ENCODE measurements at places on chromosomes 1 and 21.

GRCh38 chr1:204466416-204467405 lies 27.9 kb downstream of the PIK3C2B start:
- DNase-seq: no peak

DNA sequence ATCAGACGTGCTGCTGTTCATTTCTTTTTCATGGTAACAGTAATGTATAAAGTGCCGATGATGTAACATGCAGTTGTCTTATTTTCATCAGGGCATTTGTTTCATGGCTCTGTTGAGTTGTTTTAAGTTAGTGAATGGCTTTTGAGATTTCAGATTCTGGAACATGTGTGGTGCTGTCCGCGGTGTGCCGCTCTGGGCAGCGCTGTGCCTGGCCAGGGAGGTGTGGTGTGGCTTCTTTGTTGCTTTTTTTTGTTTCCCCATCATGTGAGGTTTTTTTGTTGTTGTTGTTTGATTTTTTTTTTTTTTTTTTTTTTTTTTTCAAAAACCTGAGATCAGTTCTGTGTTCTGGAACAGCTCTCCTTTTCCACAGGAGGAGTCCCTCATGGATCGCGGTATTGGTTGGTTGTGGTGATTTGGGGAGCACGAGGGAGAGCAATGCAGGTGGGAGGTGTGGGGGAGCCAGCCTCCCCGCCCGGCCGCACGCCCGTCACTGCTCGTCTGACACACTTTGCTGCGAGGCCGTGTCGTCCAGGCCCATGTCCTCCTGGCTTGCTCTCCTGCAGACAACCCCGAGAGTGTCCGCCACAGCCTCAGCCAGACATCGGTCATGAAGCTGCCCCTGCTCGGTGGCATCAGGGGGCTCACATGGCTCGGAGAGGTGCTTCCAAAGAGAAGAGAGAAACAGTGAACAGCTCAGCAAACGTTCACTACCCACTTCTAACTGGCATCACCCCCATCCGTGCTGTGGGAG lies 33.6 kb downstream of the NTPCR start:
- DNase-seq: no peak

- DNase-seq: no peak
These were observed 41.9 kb downstream of the CEP170 start for GRCh38 chr1:243213045-243213787.

DNA sequence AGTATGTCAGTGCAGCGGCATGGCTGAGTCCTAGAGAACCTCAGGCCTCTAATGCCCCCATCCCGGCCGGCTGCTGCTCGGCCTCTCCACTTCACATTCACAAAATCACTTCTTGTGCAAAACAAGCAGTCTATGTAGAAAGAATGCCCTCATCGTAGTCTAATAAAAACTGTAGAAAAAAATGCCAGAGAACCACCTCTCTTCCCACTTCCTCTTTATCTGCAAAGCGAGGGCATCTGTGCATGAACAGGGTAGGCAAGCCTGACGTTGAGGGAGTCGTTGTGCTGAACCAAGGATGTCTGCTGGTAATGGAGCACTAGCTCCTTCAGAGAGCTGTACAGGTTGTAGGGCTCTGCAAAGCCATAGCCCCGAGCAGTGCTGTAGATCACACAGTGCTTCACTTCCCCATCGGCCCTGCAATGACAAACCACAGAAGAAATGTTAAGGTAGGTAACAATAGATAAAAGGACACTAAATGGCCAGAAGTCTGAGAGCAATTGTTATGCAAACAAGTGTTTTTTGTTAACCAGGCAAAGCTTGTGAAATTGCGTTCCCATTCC lies 88.9 kb downstream of the PIK3R3 start:
- peak; percentile 89 for DNase-seq

GRCh38 chr1:62732331-62732730 lies 44.1 kb upstream of the DOCK7 start:
- no peak for DNase-seq
